ENCODE measurements at places on chromosomes 6 and 20. TPM values are rescaled to one million over a fixed set of nuclear protein-coding genes. Genes with fewer than 3 reads are reported as not detected.

Gene BPIFB1
- total RNA-seq, result not detected

Gene SYNDIG1
- total RNA-seq, result 13.1 TPM

GRCh38 chr6:47781732-47782131, at the start of gene OPN5:
Gene OPN5, plus strand, starts transcription at chr6:47782032. Its CDS starts 35 bp downstream, at chr6:47782067.
- DNase-seq, result no peak

DNA sequence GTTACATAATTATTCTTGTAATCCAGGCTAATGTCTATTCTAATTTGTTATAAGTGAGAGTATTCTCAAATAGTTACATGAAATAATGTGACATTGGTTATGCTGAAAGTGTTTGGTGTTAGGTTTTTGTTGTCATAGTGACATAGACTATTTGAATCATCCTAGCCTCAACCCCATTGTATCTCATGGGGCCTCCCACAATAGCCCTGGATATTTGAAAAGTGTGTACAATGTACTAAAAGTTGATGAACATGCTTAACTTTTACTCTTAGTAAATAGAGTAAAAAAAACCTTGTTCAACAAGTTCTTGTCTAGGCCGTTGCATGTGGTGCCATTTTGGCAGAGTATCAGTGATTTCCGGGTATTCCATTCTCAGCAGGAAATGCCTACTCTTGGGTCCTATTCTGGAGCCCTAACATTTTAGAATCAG, 83.0 kb downstream of the RTN4IP1 start:
- H3K4me1 ChIP-seq, result peaks cover 6% of the 10 kb centered on the region
- H3K4me3 ChIP-seq, result no peak overlapping the region
- H3K27me3 ChIP-seq, result no peaks in the 10 kb centered on the region
- no peaks in the 10 kb centered on the region for H3K36me3 ChIP-seq
- no peak overlapping the region for H3K27ac ChIP-seq

Gene SALL4
- total RNA-seq, result 0.66 TPM

DNA sequence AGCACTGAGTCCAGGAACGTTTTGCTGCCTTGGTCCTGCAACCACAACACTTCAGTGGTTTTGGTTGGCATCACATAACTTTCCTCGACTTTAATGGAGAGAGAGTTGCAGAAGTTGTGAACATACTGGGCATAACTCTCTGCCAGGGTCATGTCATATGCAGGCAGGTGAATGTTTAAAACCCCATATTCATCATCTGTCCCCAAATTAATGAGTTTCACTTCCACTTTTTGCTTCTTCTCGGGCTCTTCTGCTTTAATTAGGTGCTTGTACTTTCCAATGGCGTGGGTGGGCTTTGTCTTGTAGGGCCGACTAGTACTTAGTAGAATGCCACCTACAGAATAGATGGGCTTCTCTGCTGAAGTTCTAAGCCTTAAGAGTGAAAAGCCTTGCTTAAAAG, 45.2 kb upstream of the TFAP2A start:
- DNase-seq, result no peak
- H3K27ac ChIP-seq, result no peak overlapping the region
- H3K36me3 ChIP-seq, result no peaks in the 10 kb centered on the region
- H3K4me3 ChIP-seq, result no peak overlapping the region
- H3K27me3 ChIP-seq, result no peaks in the 10 kb centered on the region

Gene OXT
- not detected for total RNA-seq

Gene DSP
- 6.0 TPM for total RNA-seq

GRCh38 chr20:20487811-20488210, 119.9 kb downstream of the INSM1 start:
- H3K27me3 ChIP-seq, result no peaks in the 10 kb centered on the region
- peaks cover 28% of the 10 kb centered on the region for H3K4me1 ChIP-seq
- H3K4me3 ChIP-seq, result no peak overlapping the region
- H3K36me3 ChIP-seq, result no peaks in the 10 kb centered on the region
- no peak for DNase-seq

GRCh38 chr6:10771371-10771894, 23.8 kb downstream of the TMEM14B start:
- H3K27ac ChIP-seq, result no peak overlapping the region
- H3K36me3 ChIP-seq, result no peaks in the 10 kb centered on the region
- no peaks in the 10 kb centered on the region for H3K27me3 ChIP-seq
